Activated naive CD4-positive, alpha-beta T cell treated with Interleukin-2 at 50 U/mL for 16 hours (primary cell): ENCODE measurements at places on chromosomes 5 and 9.

DNA sequence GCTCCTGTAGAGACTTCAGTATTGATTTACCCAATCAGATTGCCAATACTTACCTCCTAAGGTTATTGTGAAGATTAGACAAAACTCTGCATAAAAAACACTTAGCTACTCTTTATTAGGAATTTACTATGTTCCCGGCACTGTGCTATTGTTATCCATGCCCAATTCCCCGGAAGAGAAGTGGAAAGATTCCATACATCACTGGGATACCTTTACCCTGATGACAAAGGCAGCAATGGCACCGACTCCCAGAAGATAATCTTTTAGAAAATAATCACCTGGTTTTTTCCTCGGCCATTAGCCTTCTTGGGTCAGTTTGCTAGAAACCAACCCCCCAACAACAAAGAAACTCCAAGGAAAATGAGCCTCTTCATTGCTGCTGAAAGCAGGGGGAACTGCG lies 226.0 kb downstream of the SNX18 start:
- no peak for DNase-seq

- peak; percentile 50 for DNase-seq
Measured at GRCh38 chr9:3385871-3386270, 139.9 kb downstream of the RFX3 start.

DNA sequence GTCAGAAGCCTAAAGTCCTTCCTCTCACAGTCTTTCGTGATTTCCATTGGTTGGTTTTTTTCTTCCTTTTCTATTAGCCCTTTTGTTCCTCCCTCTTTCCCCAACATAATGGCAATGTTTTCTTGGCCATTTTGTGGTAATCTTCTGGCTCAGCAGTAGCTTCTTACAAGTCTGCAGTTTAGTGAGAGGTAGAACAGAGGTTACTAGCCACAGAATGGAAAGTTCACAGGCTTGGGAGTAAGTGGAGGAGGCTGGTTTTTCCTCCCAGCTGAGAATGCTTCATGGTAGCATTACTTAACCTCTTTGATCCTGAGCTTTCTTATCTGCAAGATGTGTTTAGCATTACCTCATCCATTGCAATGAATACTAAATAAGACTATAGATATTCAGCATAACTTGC lies 346.9 kb downstream of the NFIB start:
- no peak for DNase-seq

GRCh38 chr5:137582218-137582617 lies 83.1 kb upstream of the SPOCK1 start:
- DNase-seq, result no peak

GRCh38 chr5:68287976-68288706 lies 72.6 kb downstream of the PIK3R1 start:
- peak; percentile 48 for DNase-seq

GRCh38 chr5:172901788-172902496 lies 57.3 kb upstream of the RPL26L1 start:
- no peak for DNase-seq

GRCh38 chr9:105441616-105442160 lies 6.1 kb upstream of the FSD1L start:
- DNase-seq, result no peak

- no peak for DNase-seq
Measured at GRCh38 chr9:71740199-71740598, 28.1 kb downstream of the CEMIP2 start.

GRCh38 chr5:84249918-84250630 lies 134.6 kb downstream of the EDIL3 start:
- no peak for DNase-seq

- no peak for DNase-seq
Measured at GRCh38 chr9:120872791-120873502, 4.0 kb downstream of the PHF19 start.

DNA sequence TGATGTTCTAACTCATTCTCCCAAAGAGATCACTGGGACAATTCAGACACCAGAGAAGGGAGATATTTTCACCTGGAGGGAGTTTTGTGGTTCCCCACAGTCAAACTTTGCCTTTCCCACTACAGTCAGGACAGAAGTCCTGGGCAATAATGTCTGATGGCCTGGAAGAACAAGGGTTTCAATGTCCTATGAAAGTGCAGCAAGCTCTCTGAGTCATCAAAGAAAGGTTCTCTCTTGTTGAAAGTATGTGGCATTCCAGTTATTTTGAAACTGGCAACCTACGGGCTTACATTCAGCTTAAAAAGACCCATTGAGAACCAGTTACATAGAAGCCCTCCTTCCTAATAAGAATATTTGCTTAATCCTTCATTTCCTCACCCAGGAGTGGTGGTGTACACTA lies 103.9 kb downstream of the INSYN2B start:
- DNase-seq, result no peak

GRCh38 chr5:126189862-126190261 lies 233.3 kb upstream of the GRAMD2B start:
- no peak for DNase-seq

DNA sequence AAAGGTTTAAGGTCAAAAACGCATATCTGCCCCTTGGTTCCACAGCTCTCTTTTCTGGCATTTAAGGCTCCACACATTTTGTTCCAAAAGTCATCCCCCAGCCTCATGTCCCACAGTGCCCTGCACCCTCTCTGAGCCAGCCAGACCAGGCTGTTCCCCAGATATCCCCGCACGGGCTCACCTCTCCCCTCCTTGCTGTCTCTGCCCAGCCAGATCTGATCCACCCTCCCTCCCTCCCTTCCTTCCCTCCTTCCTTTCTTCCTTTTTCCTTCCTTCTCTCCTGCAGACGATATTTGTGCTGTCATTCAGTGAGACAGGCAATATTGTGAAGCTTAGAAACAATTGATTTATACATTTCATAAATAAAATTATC lies 37.0 kb downstream of the DUSP1 start:
- DNase-seq, result no peak

GRCh38 chr9:81462801-81463200 lies 226.5 kb downstream of the TLE1 start:
- no peak for DNase-seq
